ENCODE measurements at places on chromosomes 3 and 15. TPM values are rescaled to one million over a fixed set of nuclear protein-coding genes. Genes with fewer than 3 reads are reported as not detected.

DNA sequence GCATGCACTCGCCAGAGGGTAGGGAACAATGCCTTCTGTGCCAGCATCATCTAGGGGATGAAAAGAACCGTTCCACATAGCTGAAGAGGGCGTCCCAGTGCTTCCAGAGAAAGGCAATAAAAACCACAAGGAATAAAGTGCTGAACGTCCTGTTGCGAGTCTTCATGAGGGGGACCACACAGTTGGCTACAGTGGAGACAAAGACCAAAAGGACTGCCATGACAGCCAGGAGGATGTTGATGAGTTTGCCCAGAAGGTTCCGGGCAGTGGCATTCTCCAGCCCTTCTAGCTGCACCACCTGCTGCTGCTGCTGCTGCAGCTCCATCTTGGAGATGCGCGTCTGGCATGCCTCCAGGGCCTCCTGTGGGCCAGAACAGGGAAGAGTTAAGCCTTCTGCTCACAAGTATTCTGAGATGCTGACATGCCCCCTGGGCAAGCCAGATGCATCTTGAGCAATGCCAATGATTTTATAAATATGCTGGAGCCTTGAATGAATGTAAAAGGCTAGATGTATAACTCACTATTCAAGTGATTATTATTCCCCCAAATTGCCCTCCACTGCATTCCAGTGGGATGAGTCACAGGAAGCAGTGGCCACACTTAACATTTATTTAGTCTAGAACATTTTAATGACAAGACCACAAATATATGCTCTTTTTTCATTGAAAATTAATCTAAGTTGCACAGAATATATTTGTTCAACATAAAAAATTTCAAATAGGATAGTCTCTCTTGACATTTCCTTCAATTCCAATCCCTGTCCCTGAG lies 45.1 kb upstream of the PLXND1 start:
- DNase-seq: no peak

DNA sequence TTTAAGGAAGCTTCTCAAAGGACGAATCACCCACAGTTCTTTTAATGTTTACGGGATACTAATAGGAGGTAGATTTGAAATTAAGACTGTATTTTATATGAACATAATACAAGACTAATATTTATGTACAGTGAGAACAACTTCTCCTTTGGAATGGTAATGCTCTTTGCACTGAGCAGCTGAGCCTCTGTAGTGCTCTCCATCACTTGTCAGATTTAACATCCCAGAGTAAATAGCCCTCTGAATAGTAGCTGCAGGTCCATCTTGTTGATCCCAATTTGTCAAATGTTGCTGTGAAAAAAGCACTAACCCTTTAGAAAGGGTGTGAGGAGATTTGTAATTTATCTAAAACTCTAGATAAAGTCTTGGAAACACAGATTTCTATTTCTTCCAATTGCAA lies 351.4 kb upstream of the KCNMB2 start:
- no peak for DNase-seq

- peak; percentile 70 for DNase-seq
These were observed 21.5 kb downstream of the CFAP161 start for GRCh38 chr15:81155375-81156218.

- no peak for DNase-seq
These were observed 153.7 kb downstream of the ANO10 start for GRCh38 chr3:43468133-43468532.

GRCh38 chr3:179269152-179269707 lies 18.3 kb upstream of the KCNMB3 start:
- DNase-seq: no peak

GRCh38 chr3:131053043-131053859 lies 26.6 kb downstream of the NEK11 start:
- DNase-seq: no peak

- DNase-seq: no peak
These were observed 13.8 kb downstream of the TLNRD1 start for GRCh38 chr15:81014446-81015093.

GRCh38 chr3:127791221-127791913 lies 30.9 kb downstream of the MGLL start:
- no peak for DNase-seq

GRCh38 chr3:150495149-150495548 lies 51.1 kb downstream of the SERP1 start:
- DNase-seq: no peak

DNA sequence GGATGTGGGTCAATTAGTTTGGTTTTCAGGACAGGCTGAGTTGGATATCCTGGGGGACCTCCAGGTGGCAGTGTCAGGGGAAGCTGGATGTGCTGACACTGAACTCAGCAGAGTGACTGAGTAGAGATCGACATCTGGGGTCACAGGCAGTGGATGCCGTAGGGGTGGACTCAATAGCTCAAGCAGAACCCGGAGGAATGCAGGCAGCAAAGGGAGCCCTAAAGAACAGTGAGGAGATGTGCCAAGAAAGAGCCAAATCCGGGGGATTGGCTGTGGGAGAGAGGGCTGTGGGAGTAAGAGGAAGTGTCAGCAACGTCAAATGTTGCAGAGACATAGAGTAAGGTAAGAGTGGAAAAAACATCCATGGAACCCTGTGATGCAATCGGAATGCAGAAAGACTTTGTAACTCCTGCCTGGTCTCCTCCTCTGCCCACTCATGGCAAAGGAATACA lies 11.6 kb downstream of the CCR5AS start:
- no peak for DNase-seq

Gene VGLL3
- 138 TPM for total RNA-seq

Gene SEMA5B
- total RNA-seq: 0.85 TPM

Gene ZBBX
- total RNA-seq: not detected

Gene BFSP2
- total RNA-seq: not detected

Gene LTF
- 1.4 TPM for total RNA-seq

Measured in ascending aorta (tissue), 2 donors.